Activated CD8-positive, alpha-beta memory T cell treated with anti-CD3 and anti-CD28 coated beads, Interleukin-2, amount 50 U/mL, for 4 hours (primary cell): ENCODE measurements at places on chromosomes 5 and 9.

- DNase-seq: peak; percentile 76
These were observed 18.7 kb upstream of the PTPDC1 start for GRCh38 chr9:94065535-94065961.

GRCh38 chr5:37606148-37606547 is 227.0 kb downstream of the WDR70 start:
- DNase-seq: no peak

- no peak for DNase-seq
These were observed 9.9 kb downstream of the ZNF622 start for GRCh38 chr5:16455668-16456067.

GRCh38 chr5:42745856-42746255 is 10.8 kb upstream of the CCDC152 start:
- DNase-seq: no peak

DNA sequence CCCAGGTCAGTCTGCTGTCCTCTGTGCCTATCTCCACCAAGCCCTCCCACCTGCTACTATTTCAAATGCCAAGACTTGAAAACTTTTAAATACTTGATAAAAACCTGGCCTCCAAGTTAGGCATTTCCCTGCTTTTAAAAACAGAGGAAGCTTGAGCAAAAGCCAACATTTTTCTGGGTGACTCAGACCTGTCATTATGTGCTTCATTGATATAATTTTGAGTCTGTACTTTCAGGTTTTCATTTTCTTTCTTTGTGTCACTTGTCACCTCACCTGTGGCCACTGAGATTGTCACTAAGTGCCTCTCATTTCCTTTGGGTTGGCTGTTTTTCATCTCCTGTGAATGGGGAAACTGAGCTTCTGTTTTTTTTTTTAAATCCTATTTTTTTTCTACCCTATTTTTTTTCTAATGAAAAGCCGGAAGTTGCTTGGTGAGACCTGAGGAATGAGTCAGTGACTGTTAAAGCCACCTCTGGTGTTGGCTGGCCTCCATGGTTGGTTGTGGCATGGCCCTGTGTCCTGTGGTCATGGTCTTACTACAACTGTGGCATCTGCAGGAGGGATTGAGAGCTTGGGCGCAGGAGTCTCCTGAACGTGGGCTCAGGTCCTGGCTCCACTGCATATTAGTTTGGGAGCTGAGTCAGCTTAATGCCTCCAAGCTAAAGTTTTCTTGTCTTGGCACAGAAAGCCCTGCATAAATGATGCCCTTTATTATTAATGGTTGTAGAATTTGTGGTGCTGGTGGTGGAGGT is 56.7 kb downstream of the ARHGAP26 start:
- no peak for DNase-seq

- no peak for DNase-seq
These were observed 31.8 kb upstream of the FABP6 start for GRCh38 chr5:160197341-160198144.

GRCh38 chr5:33981408-33982162 is 2.9 kb downstream of the SLC45A2 start:
- DNase-seq: no peak

GRCh38 chr9:36191686-36192085 is 965 bp downstream of the CLTA start:
- no peak for DNase-seq

- DNase-seq: no peak
These were observed 182.5 kb downstream of the GAS1 start for GRCh38 chr9:86764671-86765343.

DNA sequence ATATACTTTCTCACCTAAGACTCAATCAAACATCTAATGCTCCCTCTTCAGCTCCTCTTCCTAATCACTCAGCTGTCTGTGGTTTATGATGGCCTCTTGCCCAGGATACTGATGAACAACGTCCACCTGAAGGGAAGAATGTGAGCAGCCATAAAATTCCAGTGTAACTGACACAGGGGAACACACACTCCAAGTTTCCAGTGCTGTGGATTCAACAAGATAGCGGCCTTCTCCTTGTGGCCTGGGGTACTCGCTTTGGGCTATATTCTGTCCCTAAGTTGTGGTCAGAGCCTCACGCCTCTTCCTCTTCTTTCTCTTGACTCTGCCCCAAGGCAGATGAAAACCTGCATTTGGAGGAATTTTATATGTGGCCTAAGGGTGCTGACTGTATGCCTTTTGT is 11.7 kb downstream of the B4GALT1 start:
- no peak for DNase-seq

DNA sequence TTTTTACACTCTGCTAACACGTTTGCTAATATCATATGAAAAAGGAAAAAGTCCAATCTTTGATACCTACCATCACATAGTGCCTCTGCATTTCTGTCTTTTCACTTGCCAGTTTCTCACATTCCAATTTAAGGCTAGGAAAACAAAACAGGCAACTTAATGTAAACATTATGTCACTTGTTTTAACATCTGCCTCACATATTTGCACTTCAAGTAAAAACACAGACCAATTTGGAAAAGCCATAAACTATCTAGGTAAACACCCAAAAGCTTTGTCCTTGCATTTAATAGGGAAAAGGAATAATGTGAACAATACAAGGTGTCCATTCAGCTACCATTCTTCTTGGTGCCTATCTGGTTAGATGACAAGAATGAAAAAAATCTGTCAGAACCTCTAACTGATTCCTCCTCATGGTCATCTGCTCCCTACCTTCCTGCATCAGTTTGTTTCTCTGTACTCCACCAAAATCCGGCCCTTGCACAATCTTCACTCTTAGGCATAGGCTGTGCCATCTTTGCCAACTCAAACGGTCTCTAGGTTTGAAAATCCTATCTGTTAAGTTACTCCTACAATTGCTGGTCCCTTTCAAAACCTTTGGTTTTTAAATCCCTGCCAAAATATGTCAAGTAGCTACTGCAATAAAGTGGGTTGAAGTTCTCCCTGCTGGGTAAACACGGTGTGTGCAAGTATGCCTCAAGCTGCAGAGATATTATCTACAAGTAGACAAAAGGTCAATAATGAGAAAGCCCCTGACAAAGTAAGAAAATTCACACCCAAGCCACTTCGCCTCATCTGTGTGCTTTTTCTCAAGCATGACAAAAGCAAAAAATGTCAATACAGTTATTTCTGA is 3.4 kb downstream of the TLE1 start:
- no peak for DNase-seq

- DNase-seq: no peak
These were observed 216.2 kb downstream of the SLIT3 start for GRCh38 chr5:169084775-169085174.

- DNase-seq: no peak
These were observed 44.7 kb downstream of the DIAPH1 start for GRCh38 chr5:141574122-141574510.

DNA sequence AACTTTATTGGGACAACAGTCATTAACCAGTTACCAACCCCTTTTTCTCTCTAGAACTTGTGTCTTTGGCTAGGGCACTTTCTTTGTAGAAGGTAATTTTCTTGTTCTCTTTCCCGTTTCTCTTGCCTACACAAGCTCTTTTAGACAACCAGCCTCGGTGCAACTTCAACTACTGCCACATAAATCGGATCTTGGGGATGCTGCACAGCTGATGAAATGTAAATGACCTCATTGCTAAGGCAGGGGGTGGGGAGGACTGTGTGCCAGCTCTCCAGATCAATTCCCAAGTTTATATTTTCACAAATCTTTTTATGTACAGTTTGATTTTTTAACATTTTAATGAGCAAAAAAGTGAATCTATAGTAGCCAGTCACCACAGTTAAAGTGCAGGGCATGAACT is 157.6 kb downstream of the DENND1A start:
- no peak for DNase-seq

DNA sequence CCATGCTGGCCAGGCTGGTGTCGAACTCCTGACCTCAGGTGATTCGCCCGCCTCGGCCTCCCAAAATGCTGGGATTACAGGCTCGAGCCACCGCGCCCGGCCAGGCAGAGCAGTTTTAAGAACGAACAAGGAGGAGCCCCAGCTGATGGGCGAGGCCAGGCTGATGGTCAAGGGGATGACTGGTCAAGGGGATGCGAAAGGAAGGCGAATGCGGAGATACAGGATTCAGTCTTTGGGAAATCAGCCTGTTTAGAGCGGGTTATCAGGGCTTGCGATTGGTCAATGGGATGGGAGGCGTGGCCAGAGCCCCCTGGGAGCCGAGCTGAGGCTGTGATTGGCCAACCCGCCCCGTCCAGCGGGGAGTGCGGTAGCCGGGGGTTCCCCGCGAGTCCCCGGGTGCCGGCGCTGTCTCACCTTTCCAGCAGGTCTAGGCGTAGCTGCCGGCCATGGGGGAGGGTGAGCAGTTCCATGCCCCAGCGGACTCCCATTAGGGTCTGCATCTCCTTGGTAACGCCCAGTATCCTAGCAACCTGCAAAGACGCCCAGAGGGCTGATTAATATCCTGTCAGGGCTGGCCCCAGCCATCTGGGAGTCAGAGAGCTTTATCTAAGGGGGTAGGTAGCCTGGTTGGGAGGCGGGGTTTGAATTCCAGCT is 7.5 kb upstream of the TOR2A start:
- DNase-seq: no peak

GRCh38 chr5:38478878-38479277 is 77.6 kb downstream of the LIFR start:
- no peak for DNase-seq

DNA sequence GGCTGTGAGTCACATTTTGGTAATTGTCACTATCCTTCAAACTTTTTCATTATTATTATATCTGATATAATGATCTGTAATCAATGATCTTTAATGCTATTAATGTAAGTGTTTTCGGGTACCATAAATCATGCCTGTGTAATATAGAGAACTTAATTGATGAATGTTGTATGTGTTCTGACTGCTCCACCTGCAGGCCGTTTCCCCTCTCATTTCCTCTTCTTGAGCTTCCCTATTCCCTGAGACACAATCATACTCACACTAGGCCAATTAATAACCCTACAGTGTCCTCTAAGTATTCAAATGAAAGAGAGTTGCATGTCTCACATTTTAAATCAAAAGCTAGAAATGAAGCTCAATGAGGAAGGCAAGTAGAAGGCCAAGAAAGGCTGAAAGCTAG is 420.9 kb upstream of the SGCD start:
- DNase-seq: no peak

- DNase-seq: no peak
These were observed 101.9 kb downstream of the F2RL2 start for GRCh38 chr5:76521240-76521758.

DNA sequence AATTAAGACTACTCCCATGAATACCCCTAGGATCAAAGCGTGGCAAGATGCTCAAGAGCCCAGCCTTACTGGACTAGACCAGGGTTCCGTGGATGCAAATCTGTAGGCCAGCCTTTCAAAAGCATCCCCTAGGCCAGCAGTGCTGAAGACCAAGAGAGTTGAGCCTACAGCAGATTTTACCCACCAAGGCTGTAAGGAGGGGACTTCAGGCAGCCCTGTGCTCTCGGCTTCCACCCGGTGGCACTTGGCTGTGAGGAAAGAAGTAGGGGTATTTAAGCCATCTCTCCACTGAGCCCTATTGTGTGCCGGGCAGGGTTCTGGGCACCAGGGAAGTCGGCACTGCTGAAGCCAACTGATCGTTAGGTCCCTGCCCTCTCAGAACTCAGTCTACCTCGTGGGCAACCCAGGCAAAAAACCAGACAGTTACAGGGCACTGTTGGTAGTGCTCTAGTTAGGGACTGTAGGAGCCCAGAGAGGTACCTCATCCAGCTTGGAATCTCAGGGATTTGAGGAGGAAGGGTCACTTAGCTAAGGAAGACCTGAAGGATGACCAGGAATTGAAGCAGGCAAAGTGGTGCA is 25.5 kb downstream of the TCF7 start:
- peak; percentile 14 for DNase-seq

GRCh38 chr9:121771851-121772599 is 120.6 kb downstream of the DAB2IP start:
- peak; percentile 8 for DNase-seq

DNA sequence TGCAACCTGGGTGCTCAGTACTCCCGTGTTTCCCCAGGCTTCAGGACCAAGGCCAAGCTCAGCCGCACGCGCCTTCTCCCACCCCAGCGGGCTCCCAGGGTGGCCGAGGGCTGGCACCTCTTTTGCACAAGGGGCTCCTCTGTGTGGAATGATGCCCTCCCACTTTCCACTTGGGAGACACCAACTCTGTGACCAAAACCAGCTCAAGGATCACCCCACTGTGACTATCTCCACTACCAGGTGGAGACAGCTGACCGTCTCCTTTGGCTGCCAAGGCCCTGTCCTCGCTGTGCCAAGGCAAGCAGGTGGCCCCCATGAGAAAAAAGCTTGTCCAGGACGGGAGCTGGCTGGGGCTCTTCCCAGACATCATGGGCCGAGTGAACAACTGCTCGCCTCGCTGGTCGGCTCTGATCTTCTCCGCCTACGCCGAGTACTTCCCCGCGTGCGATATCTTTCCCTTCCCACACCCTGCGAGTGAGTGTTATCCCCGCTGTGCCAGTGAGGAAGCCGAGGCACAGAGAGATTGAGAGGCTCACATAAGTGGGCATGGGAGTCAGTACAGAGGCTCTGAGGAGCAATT is 132.8 kb downstream of the ZNF354C start:
- no peak for DNase-seq

- DNase-seq: no peak
These were observed 475.1 kb upstream of the WWC1 start for GRCh38 chr5:167816354-167816753.

DNA sequence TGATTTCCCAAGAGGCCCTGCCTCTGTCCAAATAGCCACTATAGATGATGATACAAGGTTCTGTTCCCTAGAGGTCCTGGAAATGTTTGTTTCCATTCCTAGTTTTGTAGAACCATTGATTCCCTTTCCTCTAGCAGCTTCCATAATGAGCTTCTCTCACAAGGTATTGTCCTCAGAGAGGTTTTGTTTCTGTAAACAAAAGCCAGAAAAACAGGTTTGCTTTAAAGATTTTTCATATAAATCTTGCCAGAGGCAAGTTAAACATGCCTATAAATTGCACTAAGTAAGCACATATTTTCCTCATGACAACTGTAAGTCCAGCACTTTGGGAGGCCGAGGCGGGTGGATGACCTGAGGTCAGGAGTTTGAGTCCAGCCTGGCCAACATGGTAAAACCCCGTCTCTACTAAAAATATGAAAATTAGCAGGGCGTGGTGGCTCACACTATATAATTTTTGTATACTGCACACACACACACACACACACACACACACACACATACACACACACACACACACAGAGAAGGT is 1787.7 kb downstream of the EFNA5 start:
- no peak for DNase-seq

GRCh38 chr5:147332658-147333057 is 97.8 kb downstream of the STK32A start:
- DNase-seq: no peak

GRCh38 chr5:135827965-135828781 is 6.3 kb upstream of the SLC25A48 start:
- DNase-seq: no peak

DNA sequence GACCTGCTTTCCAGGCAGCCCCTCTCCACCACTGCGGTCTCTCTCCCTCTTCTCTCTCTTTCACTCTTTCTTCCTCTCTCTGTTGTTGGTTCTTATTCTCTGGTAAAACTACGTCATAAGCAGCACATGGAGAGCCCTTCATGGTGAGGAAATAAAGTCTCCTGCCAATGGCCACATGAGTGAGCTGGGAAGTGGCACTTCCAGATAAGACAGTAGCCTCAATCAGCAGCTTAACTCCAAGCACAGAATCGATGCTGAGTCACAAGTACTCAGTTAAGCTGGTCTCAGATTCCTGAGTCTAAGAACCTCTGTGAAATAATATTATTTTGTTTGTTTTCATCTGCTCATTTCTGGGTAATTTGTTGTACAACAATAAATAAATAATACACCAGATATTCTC is 500.1 kb downstream of the GABRG2 start:
- no peak for DNase-seq

GRCh38 chr9:136049491-136050265 is 45.4 kb downstream of the NACC2 start:
- no peak for DNase-seq

GRCh38 chr9:93254806-93255493 is 71.0 kb downstream of the WNK2 start:
- DNase-seq: no peak

- no peak for DNase-seq
These were observed 68.3 kb downstream of the ALDH1A1 start for GRCh38 chr9:72884508-72884907.
